ENCODE measurements at places on chromosomes 2 and 18.

DNA sequence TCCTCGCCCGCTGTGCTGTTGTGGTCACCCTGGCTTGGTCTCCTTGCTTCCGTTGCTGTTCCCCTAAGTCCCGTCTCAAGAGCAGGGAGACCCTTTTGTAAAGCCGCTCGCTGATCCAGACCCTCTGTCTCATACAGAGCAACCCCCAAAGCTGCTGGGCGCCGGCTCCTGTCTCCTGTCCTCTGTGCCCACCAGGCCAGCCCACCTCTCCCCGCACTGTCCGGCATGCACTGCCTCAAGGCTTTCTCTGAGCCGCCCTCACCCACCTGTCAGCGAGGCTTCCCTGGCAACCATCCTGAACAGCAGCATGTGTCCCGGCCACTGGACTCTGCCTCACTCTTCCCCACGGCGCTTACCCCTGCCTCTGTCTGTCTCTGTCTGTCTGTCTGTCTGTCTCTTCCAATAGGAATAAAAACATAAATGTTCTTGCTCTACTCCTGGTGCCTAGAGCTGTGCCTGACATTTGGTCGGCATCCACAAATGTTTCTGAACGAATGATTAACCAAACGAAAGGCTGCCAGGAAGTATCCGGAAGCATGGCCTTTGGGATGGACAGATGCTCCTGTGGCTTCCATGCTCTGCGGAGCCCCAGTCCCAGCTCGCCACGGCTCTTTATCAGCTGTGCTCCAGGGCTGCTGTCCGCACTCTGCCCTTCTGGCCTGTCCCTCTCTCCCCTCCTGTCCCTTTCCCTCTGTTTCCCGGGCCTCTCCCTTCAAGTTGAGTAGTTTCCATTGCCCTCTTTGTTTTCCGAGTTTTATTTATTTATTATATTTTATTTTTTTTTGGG is 7.8 kb downstream of the COLEC11 start:
- no peak for DNase-seq

DNA sequence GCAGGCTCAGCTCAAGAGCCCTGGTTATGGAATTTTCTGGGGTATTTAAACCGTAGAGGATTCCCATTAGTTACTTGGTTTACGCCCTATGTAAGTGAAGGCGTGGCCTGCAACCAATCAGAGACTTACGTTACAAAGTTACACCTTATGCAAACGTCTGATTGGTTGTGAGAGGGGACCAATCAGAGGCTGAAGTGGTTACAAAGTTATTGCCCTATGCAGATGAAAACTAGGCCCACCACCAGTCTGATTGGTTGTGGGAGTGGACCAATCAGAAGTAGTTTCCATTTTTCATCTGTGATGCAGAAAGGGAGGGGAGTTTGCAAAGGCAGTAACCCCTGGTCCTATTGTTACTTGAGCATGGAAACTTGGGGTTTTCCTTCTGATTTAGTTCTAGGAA is 49.1 kb downstream of the DLGAP1 start:
- DNase-seq = no peak

- DNase-seq = no peak
Measured at GRCh38 chr18:42290318-42291307, 335.6 kb downstream of the PIK3C3 start.

GRCh38 chr2:11071939-11072338 is 83.3 kb upstream of the SLC66A3 start:
- no peak for DNase-seq

GRCh38 chr2:32436150-32436549 is 79.3 kb downstream of the BIRC6 start:
- no peak for DNase-seq

GRCh38 chr18:9996094-9996493 is 82.3 kb downstream of the VAPA start:
- DNase-seq = no peak

DNA sequence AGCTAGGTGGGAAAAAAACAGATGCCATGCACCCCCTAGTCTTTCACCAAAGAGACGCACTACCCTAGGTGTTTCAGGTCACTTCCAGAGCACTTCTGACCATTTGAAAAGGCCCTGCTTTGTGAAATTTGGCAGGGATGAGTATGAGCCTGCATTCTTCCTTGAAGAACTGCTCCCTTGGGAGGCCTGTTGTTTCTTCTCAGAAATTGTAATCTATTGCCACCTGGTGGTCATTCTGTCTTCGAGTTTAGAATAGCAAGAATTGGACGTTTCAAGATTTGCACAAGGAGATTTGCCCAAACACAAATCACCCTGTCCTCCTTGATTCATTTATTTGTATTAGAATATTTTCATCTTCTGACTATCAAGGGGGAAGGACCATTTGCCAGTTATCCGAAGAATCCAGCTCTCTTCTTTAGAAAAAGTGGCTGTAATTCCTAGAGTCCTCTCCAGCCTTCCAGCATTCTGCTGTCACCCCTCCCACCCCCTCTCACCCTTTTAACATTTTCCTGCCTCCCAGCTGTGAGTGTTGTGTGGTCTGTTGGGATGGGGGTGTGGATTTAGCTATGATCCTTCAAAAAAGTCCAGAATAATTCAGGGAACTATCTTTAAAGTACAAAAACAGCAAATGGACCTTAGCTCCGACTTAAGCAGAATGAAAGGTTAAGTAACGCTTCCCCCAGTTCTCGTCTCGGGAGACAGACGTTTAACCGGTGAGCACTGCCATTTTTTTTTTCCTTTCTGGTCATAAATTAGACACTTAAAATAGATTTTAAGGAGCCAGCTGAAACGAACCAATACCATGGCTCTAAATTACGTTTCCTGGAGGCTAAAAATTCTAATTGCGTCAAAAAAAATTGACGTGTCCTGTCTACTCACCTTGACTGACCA is 3.7 kb upstream of the GAD1 start:
- DNase-seq = no peak

- DNase-seq = no peak
Measured at GRCh38 chr18:57121542-57122112, 25.3 kb upstream of the BOD1L2 start.

- no peak for DNase-seq
Measured at GRCh38 chr2:85501248-85501647, 37.7 kb upstream of the MAT2A start.
